ENCODE measurements at places on chromosomes 7 and 10. TPM values are rescaled to one million over a fixed set of nuclear protein-coding genes. Genes with fewer than 3 reads are reported as not detected.

GRCh38 chr7:70237256-70237655 is 639.0 kb downstream of the AUTS2 start:
- no peaks in the 10 kb centered on the region for H3K36me3 ChIP-seq
- H3K4me1 ChIP-seq: no peaks in the 10 kb centered on the region
- no peak overlapping the region for H3K27ac ChIP-seq
- no peaks in the 10 kb centered on the region for H3K27me3 ChIP-seq
- no peak overlapping the region for H3K4me3 ChIP-seq
- no peak for DNase-seq

DNA sequence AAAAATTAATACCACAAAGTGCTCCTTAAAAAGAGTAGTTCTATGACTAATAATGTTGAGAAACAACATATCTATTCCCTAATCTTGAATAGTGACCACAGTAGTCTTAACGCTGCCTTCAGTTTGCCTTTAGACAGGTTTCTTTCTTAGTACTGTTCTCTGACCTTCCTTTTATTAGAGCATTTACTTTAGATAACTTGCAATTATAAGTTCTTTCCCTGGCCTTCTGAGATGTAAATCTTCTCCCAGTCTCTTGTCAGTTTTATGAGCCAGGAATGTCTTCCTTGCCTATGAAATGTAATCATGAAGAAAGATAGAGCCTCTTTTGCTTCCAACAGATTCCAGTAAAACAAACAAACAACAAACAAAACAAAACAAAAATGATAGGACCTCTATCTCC is 1119.8 kb upstream of the LRRTM3 start:
- H3K4me3 ChIP-seq: no peak overlapping the region
- no peaks in the 10 kb centered on the region for H3K36me3 ChIP-seq
- H3K27ac ChIP-seq: no peak overlapping the region

DNA sequence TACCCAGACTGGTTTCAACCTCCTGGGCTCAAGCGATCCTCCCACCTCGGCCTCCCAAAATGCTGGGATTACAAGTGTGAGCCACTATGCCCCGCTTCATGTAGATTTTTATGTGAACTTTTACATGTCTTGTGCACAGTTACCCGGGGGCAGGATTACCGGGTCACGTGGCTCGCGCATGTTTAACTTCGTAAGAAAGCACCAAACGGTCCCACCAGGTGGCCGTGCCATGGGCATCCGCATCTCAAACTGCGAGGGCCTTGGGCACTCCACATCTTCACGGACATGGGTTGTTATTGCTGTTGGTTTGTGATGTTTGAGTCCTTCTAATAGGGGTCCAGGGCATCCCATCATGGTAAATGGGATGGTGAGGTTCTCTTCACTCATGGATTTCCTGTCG is 636.6 kb upstream of the FOXK1 start:
- H3K4me1 ChIP-seq: no peaks in the 10 kb centered on the region
- no peaks in the 10 kb centered on the region for H3K27me3 ChIP-seq
- H3K27ac ChIP-seq: no peak overlapping the region
- no peak overlapping the region for H3K4me3 ChIP-seq

The CABCOCO1 gene
- not detected for total RNA-seq

GRCh38 chr7:17436126-17436525 is 137.7 kb downstream of the AHR start:
- peaks cover 2% of the 10 kb centered on the region for H3K27me3 ChIP-seq
- H3K27ac ChIP-seq: no peak overlapping the region
- no peak overlapping the region for H3K4me3 ChIP-seq
- H3K4me1 ChIP-seq: peaks cover 22% of the 10 kb centered on the region
- peaks cover 7% of the 10 kb centered on the region for H3K36me3 ChIP-seq

- no peak overlapping the region for H3K4me3 ChIP-seq
- DNase-seq: no peak
- H3K36me3 ChIP-seq: no peaks in the 10 kb centered on the region
- H3K27me3 ChIP-seq: peaks cover 50% of the 10 kb centered on the region
Observed at GRCh38 chr7:149692056-149692455, 81.3 kb downstream of the ZNF467 start.

The IFRD1 gene
- total RNA-seq: 54.5 TPM

DNA sequence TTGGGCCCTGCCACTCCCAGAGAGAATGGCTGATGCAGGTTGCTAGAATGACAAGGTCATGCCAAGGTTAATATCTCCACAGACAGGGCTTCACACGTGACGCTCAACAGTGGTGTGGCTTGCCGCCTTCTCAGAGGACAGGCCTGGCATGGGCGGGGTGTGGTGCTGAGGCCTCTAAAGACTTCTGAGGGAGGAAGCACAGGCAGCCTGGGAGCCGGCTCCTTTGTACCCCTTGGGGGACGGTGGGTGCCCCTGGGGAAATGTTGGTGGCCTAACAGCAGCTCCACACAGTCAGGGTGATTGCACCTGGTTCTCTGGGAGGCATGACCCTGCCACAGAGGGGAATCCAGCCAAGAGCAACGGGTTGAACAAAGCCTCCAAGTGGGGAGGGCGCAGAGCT is 115.1 kb downstream of the PKD1L1 start:
- H3K4me1 ChIP-seq: no peaks in the 10 kb centered on the region
- no peaks in the 10 kb centered on the region for H3K36me3 ChIP-seq
- H3K27me3 ChIP-seq: no peaks in the 10 kb centered on the region

The AGR3 gene
- not detected for total RNA-seq

DNA sequence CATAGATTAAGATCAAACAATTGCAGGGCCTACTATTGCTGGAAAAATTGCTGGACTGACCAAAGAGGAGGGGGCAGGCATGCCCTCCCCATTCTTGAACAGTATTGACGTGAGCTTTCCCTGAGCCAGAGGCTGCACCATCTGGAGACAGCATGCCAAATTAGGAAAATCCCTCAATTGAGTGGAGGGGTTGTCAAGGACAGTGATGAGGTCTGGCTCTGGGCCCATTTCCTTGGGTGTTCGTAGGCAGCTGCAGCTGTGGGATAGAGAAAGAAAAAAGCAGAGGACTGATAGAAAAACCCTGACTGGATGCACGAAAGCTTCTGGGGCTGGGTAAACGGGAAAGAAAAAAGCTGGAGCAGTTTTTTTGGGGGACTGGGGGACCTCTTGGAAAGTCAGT is 22.8 kb upstream of the ORC5 start:
- no peaks in the 10 kb centered on the region for H3K36me3 ChIP-seq
- DNase-seq: no peak
- H3K27me3 ChIP-seq: peaks cover 11% of the 10 kb centered on the region
- H3K4me1 ChIP-seq: no peaks in the 10 kb centered on the region
- H3K27ac ChIP-seq: no peak overlapping the region

The SORBS1 gene
- 0.70 TPM for total RNA-seq

The NUTM2A gene
- total RNA-seq: 0.22 TPM

The UBE3C gene
- 59.6 TPM for total RNA-seq

DNA sequence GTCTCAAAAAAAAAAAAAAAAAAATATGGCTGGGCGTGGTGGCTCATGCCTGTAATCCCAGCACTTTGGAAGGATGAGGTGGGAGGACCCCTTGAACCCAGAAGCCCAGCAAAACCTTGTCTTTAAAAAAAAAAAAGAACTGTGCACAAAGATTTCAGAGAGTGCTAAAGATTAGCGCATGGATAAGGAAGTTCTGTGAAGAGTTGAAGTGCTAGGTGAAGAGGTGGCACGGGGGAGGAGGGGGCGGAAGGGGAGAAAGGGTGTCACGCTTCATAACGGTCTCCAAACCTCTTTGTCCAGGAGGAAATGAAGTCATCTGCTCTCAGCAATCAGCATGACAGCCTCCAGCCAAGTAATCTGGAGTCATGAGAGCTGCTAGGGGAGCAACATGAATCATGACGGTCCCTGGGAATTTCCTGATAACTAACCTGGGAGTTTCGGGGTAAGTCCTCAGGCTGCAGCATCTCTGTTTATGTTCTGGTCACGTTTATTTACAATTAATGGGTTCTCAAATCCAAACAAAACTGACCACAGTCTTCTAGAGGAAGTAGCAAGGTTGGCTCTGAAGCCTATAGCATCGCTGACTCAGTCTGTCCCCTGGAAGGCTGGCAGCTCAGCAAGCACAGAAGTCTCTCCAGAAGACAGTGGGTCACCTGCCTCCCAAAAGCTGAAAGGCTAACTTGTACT is 1.9 kb upstream of the PLAU start:
- DNase-seq: peak; percentile 86
- H3K36me3 ChIP-seq: no peaks in the 10 kb centered on the region
- peaks cover 57% of the 10 kb centered on the region for H3K27me3 ChIP-seq
- H3K27ac ChIP-seq: peak overlapping the region; percentile 19
- peaks cover 37% of the 10 kb centered on the region for H3K4me1 ChIP-seq

The LRRC18 gene
- not detected for total RNA-seq

The NUDCD3 gene
- 102 TPM for total RNA-seq

GRCh38 chr10:112815269-112816032 is 134.6 kb upstream of the TCF7L2 start:
- H3K36me3 ChIP-seq: peaks cover 23% of the 10 kb centered on the region
- H3K27ac ChIP-seq: peak overlapping the region; percentile 9
- no peaks in the 10 kb centered on the region for H3K27me3 ChIP-seq

DNA sequence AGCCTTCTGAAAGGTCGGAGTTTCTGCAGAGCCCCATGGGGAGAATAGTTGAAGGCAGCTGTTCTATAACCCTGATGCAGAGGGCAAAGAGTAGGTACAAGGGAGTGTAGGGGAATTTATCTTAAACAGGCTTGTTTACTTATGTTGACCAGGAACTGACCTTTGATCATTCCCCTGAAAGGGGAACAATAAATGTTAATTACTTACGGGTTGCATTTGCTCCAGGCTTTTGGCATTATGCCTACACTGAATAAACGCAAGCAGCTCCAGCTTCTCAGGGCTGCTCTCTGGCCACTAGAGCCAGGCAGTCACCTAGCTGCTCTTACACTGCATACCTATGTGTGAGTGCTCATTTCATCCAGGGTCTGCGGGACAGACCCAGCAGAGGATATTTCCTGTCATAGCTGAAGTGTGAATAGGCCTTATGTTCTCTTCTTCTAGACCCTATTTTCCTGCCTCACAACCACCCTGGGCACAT is 26.9 kb upstream of the ABCA13 start:
- H3K27ac ChIP-seq: no peak overlapping the region
- H3K4me3 ChIP-seq: no peak overlapping the region
- no peaks in the 10 kb centered on the region for H3K4me1 ChIP-seq
- H3K36me3 ChIP-seq: no peaks in the 10 kb centered on the region

GRCh38 chr10:125085258-125086054 is 74.9 kb downstream of the CTBP2 start:
- no peaks in the 10 kb centered on the region for H3K4me1 ChIP-seq
- no peak overlapping the region for H3K27ac ChIP-seq
- DNase-seq: no peak

DNA sequence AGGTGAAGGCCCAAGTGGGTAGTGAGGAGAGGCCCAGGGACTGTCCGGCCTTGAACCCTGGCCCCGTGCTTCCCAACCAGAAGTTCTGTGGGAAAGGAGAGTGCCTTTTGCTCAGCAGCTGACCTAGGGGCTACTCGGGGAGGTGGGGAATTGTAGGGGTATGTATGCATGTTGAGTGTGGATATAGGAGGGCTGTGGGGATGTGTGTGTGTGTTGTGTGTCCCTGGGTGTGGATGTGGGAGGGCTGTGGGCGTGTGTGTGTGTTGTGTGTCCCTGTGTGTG is 12.2 kb downstream of the EPHB6 start:
- no peak overlapping the region for H3K4me3 ChIP-seq
- H3K4me1 ChIP-seq: no peaks in the 10 kb centered on the region
- H3K27me3 ChIP-seq: no peaks in the 10 kb centered on the region
- no peak overlapping the region for H3K27ac ChIP-seq
- DNase-seq: no peak
- no peaks in the 10 kb centered on the region for H3K36me3 ChIP-seq

- H3K4me3 ChIP-seq: no peak overlapping the region
- no peak for DNase-seq
- no peaks in the 10 kb centered on the region for H3K36me3 ChIP-seq
- H3K27me3 ChIP-seq: no peaks in the 10 kb centered on the region
- no peaks in the 10 kb centered on the region for H3K4me1 ChIP-seq
- no peak overlapping the region for H3K27ac ChIP-seq
Observed at GRCh38 chr7:147044941-147045340, 928.3 kb downstream of the CNTNAP2 start.

GRCh38 chr10:114492351-114493037 is 88.2 kb upstream of the AFAP1L2 start:
- peak; percentile 82 for DNase-seq
- H3K27ac ChIP-seq: peak overlapping the region; percentile 85
- no peaks in the 10 kb centered on the region for H3K27me3 ChIP-seq
- peaks cover 85% of the 10 kb centered on the region for H3K4me1 ChIP-seq
- peaks cover 50% of the 10 kb centered on the region for H3K36me3 ChIP-seq
- peak overlapping the region; percentile 52 for H3K4me3 ChIP-seq

DNA sequence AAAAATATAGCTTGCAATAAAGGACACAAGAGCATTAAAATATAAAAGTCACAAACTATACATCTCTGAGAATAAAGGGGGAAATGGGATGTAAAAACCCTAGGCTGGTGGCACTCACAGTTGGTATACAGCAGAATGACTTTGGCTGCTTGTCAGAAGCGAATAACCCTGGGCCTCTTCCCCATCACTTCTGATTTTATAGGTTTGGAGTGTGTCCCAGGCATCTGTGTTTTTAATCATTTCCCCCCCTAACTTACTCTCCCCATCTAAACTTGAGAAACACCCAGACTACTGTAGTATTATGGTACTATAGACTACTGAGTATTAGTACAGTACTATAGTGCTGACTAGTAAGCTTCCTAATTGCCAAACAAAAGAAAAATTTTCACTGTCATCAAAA is 1.8 kb upstream of the RPA3 start:
- DNase-seq: no peak
- no peak overlapping the region for H3K4me3 ChIP-seq
- no peaks in the 10 kb centered on the region for H3K27me3 ChIP-seq
- H3K4me1 ChIP-seq: peaks cover 24% of the 10 kb centered on the region
- no peak overlapping the region for H3K27ac ChIP-seq
- H3K36me3 ChIP-seq: peaks cover 10% of the 10 kb centered on the region

The FKBP6 gene
- total RNA-seq: not detected

The TNRC18 gene
- total RNA-seq: 44.2 TPM

GRCh38 chr7:90520484-90520883 is 51.0 kb downstream of the PTTG1IP2 start:
- DNase-seq: no peak
- H3K27ac ChIP-seq: no peak overlapping the region
- H3K4me3 ChIP-seq: no peak overlapping the region
- no peaks in the 10 kb centered on the region for H3K36me3 ChIP-seq
- peaks cover 1% of the 10 kb centered on the region for H3K27me3 ChIP-seq

DNA sequence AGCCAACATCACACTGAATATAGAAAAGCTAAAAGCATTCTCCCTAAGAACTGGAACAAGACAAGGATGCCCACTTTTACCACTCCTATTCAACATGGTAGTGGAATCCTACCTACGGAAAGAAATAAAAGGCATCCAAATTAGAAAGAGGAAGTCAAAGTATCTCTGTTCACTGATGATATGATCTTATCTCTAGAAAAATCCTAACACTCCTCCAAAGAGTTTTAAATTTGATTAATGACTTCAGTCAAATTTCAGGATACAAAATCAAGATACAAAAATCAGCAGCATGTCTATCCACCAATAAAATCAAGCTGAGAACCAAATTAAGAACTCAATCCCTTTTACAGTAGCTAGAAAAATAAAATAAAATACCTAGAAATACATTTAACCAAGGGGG is 35.3 kb upstream of the TNKS2 start:
- H3K27ac ChIP-seq: no peak overlapping the region
- no peak overlapping the region for H3K4me3 ChIP-seq
- H3K36me3 ChIP-seq: no peaks in the 10 kb centered on the region
- peaks cover 9% of the 10 kb centered on the region for H3K27me3 ChIP-seq

- DNase-seq: no peak
- no peak overlapping the region for H3K4me3 ChIP-seq
- peaks cover 29% of the 10 kb centered on the region for H3K4me1 ChIP-seq
- H3K36me3 ChIP-seq: no peaks in the 10 kb centered on the region
- no peaks in the 10 kb centered on the region for H3K27me3 ChIP-seq
- no peak overlapping the region for H3K27ac ChIP-seq
Observed at GRCh38 chr10:62760401-62760800, 44.1 kb upstream of the ADO start.

All from activated CD8-positive, alpha-beta T cell treated with anti-CD3 and anti-CD28 coated beads for 36 hours (primary cell).